Breast epithelium (tissue), 4 donors: ENCODE measurements at places on chromosomes 2 and 18. TPM values are rescaled to one million over a fixed set of nuclear protein-coding genes. Genes with fewer than 3 reads are reported as not detected.

Gene MBD5
- 40.3 TPM for total RNA-seq

Gene CTDSP1
- total RNA-seq: 83.9 TPM

GRCh38 chr2:3115301-3116042, 262.1 kb downstream of the EIPR1 start:
- no peak for DNase-seq
- no peak overlapping the region for H3K4me3 ChIP-seq

- DNase-seq: peak; percentile 98
- peaks cover 5% of the 10 kb centered on the region for H3K4me1 ChIP-seq
- peak within 1 kb of the TSS; percentile 90 for H3K27ac ChIP-seq
- H3K4me3 ChIP-seq: peak within 1 kb of the TSS; percentile 82
- no peaks in the 10 kb centered on the region for H3K36me3 ChIP-seq
Measured at GRCh38 chr2:224585211-224586088, at the start of gene CUL3. Gene CUL3 (minus strand): TSS chr2:224585363. CDS start chr2:224585009, 354 bp downstream.

- DNase-seq: no peak
- no peak overlapping the region for H3K4me3 ChIP-seq
- H3K36me3 ChIP-seq: no peaks in the 10 kb centered on the region
- no peaks in the 10 kb centered on the region for H3K4me1 ChIP-seq
- no peak overlapping the region for H3K27ac ChIP-seq
Measured at GRCh38 chr2:145764631-145765030, 1244.7 kb upstream of the ZEB2 start.

DNA sequence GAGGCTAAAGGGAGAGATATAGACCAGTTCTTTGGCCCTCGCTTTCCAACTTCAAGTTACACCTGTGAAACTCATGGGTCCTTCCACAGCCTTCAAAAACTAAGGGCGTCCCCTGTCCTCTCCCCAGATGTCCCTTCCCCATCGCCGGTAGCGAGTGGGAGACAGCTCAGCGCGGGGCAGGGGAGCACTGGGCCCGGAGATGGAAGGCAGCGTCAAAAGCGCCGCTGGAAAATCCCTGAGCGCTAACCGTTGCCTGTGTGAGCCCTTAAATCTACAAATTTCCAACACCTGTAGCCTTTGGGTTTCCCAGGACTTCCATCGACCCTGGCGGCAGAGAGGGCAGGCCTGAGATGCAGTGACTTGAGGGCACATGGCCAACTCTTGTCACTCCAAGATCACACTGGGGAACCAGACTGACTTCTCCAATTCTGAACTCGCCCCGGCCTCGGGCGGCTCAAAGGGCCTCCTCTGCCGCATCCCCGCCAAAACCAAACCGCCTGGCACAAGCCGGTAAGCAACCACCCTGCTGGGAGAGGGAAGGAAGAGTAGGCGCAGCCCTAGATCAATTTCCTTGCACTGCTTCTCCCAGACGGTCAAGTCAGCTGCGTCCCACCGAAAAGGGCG, 879 bp upstream of the EPAS1 start:
- H3K4me1 ChIP-seq: no peaks in the 10 kb centered on the region
- no peaks in the 10 kb centered on the region for H3K36me3 ChIP-seq
- H3K27ac ChIP-seq: peak overlapping the region; percentile 98
- DNase-seq: peak; percentile 60
- H3K27me3 ChIP-seq: no peaks in the 10 kb centered on the region
- peak overlapping the region; percentile 96 for H3K4me3 ChIP-seq
